ENCODE measurements at places on chromosomes 2 and 18.

DNA sequence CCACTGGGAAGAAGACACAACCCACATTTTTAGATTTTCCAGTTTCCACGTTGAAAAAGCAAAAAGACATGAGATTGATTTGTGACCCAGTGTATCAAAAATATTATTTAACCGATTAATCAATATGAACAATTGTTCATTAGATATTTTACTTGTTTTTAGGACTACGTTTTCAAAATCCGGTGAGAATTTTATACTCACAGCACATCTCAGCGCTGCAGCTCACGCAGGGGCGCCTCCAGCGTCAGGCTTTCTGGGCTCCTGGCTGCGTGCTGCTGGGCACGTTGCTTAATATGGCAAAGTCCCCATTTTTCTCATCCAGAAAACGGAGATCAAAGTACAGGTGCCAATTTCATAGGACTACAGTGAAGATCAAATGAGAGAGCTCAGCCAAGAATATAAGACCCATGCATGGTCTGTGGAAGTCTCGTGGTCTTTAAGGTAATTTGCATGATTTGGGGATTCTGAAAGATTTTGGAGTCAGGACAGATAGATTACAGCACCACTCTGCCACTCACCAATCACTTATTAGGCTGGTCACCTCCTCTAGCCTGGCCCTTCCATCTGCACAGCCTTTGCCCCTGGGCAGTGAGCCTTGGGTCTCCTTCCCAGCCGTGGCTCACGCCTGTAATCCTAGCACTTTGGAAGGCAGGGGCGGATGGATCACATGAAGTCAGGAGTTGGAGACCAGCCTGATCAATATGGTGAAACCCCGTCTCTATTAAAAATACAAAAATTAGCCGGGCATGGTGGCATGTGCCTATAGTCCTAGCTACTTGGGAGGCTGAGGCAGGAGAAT is 36.2 kb downstream of the PTPN18 start:
- DNase-seq, result no peak

DNA sequence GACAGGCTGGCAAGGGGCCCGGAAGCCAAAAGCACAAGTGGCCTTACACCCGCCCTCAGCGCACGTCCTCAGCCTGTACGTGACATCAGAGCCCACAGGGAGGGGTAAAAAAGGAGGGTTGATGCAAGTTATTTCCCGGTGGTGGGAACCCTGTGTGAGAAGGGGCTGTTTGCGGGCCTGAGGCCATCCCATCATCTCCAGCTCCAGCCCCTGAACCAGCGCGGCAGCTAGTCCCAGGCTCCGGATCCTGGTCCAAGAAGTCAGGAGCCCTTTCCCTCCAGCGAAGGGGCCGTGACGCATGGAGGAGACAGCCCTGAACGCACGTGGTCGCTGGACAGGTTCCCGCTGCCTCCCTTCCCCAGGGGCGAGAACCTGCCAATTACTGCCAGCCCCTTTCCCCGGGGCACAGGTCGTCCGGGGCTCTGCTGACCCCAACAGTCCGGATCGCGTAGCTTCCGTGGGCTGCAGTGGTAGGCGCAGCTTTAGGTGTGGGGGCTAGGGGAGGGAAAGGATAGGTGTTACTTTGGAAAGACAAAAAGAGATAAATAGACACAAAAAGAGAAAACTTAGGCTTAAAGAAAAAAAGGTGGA is 1.3 kb upstream of the LRP2 start:
- no peak for DNase-seq

GRCh38 chr18:47438001-47438400 is 186.5 kb upstream of the SKOR2 start:
- DNase-seq, result no peak

DNA sequence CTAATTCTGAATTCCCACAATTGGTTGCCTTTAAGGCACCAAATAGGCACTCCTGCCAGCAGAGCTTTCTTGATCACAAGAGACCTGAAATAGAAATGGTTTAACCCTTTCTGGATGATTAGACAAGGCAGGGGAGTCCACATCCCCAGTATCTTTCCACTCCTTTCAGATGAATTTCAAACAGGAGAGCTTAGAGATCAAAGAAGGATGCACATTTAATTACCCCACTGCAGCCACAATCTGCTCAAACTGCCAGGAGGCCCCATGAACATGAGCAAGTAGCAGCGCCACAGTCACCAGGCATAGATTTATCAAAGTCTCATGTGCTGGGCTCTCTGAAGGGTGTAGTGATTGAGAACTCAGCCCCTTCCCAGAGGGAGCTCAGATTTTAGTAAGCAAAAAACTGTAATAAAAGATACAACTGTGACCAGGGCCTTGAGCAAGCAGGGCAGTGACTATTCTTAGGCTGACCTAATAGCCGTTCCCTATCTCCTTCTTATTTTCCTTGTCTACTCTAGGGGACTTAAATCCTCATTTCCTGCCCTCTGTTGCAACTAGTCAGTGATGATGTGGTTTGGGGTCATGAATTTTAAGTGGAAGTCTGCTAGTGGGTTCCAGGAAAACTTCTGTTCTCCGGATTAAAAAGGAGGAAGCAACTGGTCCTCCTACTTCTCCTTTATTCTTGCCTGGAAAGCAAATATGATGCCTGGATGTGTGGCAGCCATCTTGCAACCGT is 53.7 kb downstream of the SLC4A3 start:
- no peak for DNase-seq

GRCh38 chr2:64404743-64405142 is 49.2 kb upstream of the LGALSL start:
- peak; percentile 62 for DNase-seq

DNA sequence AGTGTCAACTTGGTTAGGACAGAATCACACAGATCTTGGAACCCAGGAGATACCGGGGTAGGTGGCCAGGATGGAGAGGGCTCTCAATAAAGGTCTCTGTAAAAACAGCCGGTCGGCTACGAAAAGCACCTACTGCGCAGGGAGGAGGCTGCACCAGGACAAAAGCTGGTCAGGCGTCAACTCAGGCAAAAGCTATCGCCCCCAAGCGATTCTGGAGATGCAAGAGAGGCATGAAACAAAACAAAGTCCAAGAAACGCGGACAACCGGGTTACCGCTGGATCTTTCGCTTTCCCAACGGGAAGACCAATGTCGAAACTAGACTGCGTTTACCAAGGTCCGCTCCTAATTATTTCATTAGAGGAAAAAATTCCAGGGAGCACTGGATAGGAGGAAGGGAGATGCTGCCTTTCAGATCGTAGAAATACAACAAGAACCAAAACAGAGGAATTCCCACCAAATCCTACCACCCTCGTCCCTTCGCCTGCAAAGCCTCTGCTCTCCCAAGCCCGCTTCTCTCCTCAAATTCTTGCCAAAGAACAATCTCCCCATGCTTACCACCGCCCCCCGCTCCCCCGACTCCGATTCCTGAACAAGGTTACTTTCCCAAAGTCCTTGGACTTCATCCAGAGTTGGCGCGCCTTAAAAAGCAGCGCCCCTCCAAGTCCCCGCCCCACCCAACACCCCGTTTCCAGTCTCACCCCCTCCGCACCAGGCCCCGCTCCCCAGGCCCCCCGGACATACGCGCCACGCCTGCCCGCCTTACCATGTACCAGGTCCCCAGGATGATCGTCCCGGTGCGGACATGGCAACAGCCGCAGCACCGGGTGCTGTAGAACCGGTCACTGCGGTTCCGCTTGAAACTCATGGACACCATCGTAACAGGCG is 539 bp downstream of the LAPTM4A start:
- DNase-seq, result peak; percentile 71

DNA sequence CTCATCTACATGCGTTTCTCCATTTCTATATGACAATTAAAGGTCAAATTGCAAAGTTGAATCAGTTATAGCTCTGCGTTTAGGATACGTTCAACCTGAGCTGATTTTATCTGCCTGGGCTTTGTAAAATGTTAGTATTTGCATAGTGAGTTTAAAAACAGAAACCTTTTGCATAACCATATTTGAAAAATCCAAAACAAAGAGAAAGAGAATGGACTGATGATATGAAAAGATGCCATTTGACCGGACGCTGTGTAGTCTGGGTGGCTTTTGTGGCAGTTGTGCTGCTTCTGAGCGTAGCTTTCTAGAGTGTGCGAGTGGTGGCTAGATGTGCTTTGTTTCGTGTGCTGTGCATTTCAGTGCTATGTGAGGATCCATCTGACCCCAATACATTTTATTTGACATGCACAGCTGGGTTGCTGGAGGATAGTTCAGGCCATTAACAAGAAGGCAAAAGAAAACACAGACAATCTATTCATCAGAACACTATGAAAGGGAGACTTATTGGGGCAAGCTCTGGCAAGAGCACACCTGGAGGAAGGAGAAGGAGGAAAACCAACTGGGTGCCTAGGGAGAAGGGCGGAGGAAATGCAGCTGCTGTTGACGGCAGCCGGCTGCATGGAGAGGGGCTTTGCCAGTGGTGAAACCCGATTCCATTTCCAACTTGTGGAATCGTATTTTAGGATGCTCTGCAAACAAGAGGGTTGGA is 126.8 kb downstream of the ACOXL start:
- DNase-seq, result no peak

DNA sequence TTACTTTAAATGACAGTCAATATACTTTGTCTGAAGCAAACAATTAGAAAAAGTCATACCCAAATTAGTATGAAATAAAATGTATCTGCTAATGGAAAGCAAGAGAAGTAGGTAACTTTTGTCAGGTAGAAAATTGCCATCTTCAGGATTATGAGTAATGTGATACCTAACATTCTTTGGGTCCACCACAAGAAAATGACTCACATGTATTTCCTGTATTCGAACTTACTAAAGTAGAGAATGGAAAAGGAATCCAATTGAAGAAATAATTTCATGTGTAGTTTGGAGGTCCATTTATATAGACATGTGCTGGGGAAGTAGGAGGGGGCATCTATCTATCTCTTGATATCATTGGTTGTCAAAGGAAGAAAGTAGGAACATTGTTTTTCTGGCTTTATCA is 636.2 kb upstream of the CHAC2 start:
- DNase-seq, result no peak

DNA sequence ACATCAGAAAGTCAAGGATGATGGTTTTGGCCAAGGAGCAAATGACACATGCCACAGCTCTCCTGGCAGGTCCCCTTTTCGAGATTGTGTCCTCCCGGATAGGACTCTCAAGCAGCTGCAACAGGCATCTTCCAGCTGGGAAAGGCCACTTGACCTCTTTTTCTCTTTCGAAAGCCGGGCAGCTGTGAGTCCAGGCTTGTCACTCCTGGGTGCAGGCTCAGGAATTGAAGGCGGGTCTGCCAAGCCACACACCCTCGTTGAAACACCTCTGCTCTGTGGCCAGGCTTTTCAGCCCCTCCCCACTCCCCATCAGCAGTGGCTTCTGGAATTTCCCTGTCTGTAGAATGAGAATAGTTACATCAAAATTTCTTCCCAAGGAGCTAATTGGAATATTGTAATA is 98.0 kb downstream of the CCDC138 start:
- DNase-seq, result no peak

DNA sequence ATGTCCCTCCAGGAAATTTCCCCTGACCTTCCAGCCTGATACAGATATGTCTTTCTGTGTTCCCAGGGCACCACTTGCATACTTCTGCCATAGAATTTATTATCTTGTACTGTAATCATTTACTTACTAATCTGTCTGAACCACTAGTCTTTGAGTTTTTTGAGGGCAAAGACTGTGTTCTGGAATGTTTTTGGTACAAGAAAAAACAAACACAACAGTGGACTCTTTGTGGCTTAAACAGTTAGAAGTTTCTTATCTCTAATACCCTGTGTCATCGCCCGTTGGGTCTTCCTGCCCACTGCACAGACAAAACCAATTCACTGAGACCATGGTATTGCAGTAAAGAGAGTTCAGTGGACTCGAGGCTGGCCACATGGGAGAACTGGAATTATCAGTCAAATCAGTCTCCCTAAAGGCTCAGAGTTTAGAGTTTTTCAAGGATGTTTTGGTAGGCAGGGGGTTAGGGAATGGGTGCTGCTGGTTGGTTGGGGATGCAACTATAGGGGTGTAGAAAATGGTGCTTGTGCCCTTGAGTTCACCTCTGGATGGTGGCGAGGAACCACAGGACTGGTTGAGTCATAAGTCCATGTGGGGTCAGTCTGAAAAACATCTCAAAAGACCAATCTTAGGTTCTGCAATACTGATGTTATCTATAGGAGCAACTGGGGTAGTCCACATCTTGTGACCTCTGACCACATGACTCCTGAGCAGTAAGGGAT is 20.3 kb downstream of the RALB start:
- DNase-seq, result no peak

DNA sequence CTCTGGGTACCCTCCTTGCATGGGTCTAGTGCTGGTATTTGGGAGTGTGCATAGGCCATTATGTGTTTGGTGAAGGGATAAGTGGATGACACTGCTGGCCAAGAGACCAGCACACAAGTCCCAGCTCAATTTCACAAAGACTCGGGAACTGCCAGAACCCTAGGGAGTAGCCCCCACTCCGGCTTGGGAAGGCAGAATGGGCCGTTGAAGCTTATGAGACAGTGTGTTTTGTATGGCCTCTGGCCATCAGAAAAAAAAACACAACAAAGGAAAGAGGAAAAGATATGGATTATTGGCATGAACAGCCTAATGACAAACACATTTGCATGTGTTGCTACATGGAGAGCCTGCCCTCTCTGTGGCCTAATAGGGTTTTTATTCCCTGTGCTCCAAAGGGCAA is 144.2 kb downstream of the TTC32 start:
- DNase-seq, result no peak

GRCh38 chr2:108220942-108221541 is 18.7 kb upstream of the SULT1C3 start:
- DNase-seq, result no peak

DNA sequence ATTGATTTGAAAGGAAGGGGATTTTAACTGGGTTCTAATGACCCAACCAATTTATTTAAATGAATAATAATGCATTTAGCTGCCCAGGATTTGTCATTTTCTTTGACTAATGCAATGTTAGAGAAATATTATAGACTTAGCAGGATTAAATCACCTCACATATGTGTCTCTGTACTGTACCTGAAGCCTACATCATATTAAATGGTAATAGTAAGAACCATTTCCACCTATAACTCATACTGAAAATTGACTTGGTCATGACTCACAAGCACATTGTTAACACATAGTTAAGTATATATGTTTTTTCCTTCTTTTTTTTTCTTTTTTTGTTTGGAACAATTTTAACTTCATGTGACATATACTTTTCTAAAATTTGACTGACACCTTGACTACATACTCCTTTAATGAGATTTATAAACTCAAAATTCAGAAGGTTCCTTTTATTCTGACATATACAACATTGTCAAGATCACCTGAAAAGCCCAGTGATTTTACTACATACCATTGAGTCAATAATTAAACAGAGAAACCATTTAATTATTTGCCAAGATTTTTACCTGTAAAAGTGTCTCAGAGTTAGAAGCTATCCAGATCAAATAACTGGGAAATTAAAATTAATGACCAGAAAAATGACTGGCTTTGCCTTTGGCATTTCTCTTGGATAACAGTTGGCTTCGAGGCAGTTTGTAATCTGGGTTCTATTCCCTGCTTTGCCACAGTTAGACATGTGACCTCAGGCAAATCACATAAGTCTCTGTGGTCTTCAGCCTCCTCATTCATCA is 58.8 kb upstream of the CDC42EP3 start:
- DNase-seq, result no peak
